ENCODE measurements at places on chromosomes 13 and 19.

DNA sequence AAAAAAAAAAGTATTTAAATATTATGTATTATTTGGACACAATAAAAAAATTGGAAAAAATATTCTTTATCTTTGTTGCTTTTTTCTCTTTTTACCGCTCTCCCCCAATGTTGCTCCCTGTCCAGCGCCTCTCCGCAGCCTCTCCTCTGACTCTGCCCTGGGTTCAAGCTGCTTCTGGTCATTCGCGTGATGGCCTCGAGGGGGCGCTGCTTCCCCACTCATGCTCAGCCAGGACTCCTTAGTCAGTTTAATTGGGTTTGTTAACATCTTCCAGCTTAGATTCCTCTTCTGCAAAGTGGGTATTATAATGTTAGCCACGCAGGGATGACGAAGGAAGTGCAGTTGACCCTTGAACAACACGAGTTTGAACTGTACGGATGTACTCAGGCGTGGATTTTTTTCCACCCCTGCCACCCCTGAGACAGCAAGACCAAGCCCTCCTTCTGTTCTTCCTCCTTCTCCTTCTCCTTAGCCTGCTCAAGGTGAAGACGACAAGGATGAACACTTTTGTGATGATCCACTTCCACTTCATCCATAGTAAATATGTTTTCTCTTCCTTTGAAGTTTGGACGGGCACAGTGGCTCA, 4.9 kb upstream of the NWD1 start:
- peak; percentile 49 for DNase-seq

DNA sequence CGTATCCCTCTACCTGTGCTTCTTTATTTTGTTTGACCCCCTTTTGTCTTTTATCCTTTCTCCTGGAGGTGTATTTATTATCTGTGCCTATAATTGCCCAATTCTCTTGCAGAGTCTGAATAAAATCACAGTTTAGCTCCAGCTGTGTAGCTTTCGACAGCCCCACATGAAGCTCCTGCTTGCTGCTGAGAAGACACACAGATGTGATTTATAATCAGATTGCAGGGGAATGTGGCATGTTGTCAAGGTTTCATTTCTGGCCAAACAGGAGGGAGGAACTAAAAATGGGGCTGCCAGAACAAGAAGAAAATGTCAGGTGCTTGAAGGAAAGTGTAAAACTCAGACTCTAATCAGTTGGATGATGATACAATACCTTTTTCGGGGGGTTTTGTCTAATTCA, 22.7 kb downstream of the CCNA1 start:
- DNase-seq = no peak

DNA sequence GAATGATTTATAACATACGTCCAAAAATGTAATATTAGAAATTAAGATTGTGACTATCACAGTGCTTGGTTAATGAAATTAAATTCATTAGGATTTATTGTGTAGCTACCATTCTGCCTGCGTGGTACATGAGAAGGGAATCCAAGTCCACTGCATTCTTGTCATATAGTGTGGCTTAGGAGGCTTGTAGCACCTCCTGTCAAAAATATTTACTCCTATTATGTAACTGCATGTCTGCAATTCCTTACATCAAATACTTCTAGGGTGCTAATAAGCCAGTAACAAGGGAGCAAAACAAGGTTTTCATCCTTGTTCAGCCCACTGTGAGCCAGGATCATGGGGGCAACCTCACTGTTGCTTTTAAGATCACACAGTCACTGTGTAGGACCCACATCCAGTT, 199.0 kb downstream of the SLC7A1 start:
- no peak for DNase-seq

- DNase-seq = no peak
Measured at GRCh38 chr19:805166-805551, 7.9 kb downstream of the PTBP1 start.

GRCh38 chr19:17323300-17323963, 11.2 kb downstream of the ANO8 start:
- DNase-seq = no peak

- DNase-seq = no peak
Measured at GRCh38 chr19:50858886-50859285, 4.2 kb downstream of the KLK3 start.

DNA sequence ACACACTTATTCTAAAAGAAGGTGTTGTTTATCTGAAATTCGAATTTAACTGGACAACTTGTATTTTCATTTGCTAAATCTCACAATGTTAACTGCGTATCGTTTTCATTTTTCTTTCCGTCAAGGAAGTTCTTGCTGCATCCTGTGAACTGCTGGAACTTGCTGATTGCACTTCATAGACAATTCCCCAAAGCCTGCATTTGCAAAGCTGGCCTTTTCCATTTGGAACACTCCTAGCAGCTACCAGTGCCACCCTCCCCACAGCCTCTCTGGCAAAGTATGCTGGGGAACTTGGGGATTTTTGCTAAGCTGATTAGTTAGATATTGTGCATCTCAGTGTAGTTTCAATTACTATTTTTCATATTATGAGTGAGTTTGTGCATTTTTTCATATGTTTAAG, 20.4 kb upstream of the ARGLU1 start:
- DNase-seq = no peak

- no peak for DNase-seq
Measured at GRCh38 chr13:40402931-40403431, 263.5 kb downstream of the FOXO1 start.

GRCh38 chr19:43809762-43810696, 7.8 kb upstream of the LYPD5 start:
- DNase-seq = peak; percentile 85
